NCI-H226 (cell line): ENCODE measurements at places on chromosomes 5 and 9.
A peak's percentile ranks its signal among the peaks of the same experiment; 100 is the strongest.

GRCh38 chr5:155091768-155092717 lies 78.5 kb downstream of the KIF4B start:
- peak; percentile 30 for DNase-seq

- DNase-seq, result no peak
Observed at GRCh38 chr5:53552561-53552960, 7.9 kb upstream of the NDUFS4 start.

DNA sequence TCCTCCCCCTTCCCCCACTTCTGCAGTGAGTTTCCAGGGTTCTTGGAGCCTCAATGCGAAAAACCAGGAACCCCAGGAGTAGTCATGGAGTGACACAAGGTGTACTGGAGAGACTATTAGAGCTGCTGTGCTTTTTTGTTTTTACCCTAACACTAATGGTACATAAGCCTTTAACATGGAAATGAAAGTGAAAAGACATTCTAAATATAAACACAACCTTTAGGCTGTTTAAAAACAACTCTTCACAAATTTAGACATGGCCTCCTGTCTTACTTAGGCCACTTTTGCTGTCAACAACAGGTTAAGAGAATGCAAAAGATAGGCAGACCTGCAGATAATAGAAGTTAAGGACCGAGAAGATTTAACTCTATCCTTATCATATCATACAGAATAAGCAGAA lies 232.2 kb downstream of the DENND1A start:
- DNase-seq, result no peak

- no peak for DNase-seq
Observed at GRCh38 chr5:139859013-139859412, 63.4 kb downstream of the PSD2 start.

GRCh38 chr9:92402826-92403745 lies 1.3 kb downstream of the OGN start:
- no peak for DNase-seq

DNA sequence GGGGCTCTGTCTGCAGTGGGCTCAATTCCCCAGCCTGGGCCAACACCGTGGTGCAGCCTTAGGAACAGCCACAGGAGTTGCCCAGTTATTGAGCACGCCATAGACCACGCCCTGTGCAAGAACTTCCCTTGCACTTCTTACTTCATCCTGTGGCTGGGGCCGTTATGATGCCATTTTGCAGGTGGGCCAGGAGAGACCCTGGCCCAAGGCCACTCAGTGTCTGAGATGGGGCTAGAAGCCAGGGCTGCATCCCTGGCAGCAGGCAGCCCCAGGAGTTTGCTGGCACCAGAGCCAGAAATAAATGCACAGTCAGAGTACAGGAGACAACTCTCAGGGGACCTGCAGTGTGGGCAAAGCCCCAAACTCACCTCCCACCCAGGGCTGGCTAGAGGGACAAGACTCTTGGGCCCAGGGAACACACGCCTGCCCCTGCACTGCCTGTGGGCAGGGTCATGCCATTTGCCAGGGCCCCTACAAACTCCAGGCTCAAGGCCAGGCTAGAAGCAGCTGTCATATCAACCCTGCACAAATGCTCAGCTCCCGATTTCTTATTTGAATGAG lies 6.7 kb downstream of the CORO2A start:
- no peak for DNase-seq

DNA sequence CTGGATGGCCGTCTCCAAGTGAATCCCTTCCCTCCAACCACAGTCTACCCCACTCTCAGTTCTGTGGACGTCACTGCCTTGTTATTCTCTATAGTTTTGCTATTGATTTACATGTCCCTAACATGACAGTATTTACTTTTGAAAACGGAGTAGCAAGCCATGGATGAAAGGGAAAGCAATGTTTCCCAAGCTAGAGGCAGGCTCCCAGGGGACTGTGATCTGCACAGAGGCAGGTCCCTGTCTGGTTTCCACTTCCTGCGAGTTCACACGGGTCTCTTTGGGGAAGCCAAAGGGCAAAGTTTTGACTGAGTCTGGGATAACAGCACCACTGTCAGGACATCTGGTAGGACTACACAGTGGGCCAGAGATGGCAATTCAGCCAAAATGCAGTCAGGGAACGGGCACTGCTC lies 12.7 kb downstream of the C9orf153 start:
- DNase-seq, result no peak

- DNase-seq, result no peak
Observed at GRCh38 chr5:145838276-145838675, 3.1 kb upstream of the PRELID2 start.
